HCT116 (cell line): ENCODE measurements at places on chromosomes 13 and 19.

GRCh38 chr19:13122275-13122878 is 4.3 kb downstream of the NACC1 start:
- no peak for DNase-seq

- no peak for DNase-seq
Observed at GRCh38 chr19:55132453-55133129, 15.2 kb upstream of the PPP1R12C start.

DNA sequence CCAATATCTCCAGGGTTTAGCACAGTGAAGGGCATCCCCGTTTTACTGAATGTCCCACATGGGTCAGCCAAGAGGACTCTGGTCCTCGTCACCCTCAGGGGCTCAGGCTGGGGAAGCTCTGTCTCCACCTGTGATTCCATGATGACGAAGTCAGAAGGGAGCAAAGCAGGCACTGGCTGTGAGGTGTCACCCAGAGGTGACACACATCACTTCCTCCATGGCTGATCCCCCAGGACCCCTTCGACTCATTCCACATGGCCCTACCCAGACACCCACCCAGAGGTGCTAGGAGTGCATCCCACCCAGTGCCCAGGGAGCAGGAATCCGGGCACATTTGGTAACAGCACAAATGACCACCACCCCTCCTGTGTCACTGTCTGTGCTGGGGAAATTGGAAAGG is 145.2 kb upstream of the VSTM2B start:
- no peak for DNase-seq

DNA sequence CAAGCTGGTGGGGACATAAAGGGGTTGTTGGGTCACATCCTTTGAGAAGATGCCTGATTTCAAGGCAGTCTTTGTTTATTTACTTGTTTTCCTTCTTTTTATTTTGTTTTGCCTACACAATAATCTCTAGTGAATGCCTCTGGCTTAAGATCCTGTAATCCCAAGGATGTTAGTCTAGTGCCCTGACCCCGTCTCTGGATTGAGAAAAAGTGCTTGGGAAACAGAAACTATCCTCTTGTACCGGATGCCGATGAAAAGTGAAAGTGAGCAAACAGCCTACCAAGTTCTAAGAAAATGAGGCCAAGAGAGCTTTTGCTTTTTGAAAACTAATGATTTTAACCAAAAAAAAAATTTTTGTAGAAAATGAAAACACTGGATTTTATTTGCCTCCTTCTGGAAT is 42.1 kb upstream of the C1QTNF9 start:
- DNase-seq = no peak

- no peak for DNase-seq
Observed at GRCh38 chr13:41271456-41272285, 8.3 kb upstream of the MTRF1 start.

DNA sequence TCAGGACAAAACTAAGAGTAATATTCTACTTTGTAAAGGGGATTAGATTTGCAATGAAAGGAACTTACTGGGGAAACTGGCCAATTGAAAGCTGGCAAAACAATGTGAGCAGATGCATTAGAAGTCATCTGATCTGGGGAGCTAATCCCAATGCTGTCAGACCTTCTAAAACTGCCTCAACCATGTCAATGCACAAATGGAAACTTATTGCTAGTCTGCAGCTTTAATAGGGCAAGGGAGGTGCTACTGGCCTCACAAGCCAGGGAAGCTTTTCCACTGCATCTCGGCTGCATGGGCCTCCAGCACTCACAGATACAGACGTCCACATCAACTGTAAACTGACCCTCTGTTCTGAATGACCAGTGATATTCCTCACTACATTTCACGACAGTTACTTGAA is 154.2 kb downstream of the LHFPL6 start:
- DNase-seq = no peak
